Lower lobe of right lung (tissue), 2 donors: ENCODE measurements at places on chromosomes 16 and 17. TPM values are rescaled to one million over a fixed set of nuclear protein-coding genes. Genes with fewer than 3 reads are reported as not detected.

CTRB2 gene
- total RNA-seq, result 0.44 TPM

DNAAF8 gene
- total RNA-seq, result 3.4 TPM

MYCBPAP gene
- 3.8 TPM for total RNA-seq

CA4 gene
- total RNA-seq, result 72.8 TPM

C17orf78 gene
- not detected for total RNA-seq

SPIRE2 gene
- 15.8 TPM for total RNA-seq

ZSCAN10 gene
- not detected for total RNA-seq

PYDC1 gene
- total RNA-seq, result not detected

NHERF2 gene
- 343 TPM for total RNA-seq

SDR42E1 gene
- total RNA-seq, result 8.4 TPM

DNA sequence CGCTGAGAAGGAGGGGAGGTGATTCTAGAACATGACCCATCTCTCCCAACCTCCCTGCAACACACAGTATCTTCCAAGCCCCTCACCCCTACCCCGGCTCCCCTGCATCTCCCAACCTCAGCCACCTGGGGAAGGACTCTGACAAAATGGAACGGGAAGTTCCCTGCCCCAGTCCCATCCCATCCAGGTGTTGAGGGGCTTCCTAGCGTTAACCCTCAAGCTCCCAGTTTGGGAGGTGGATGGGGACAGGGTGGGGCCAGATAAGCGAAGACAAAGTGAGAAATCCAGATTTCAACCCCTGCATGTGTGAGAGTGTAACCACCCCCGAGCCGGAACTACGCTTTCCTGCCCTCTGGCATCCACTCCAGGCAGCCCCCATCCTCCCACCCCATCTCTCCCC is 1.8 kb downstream of the ZSCAN10 start:
- no peaks in the 10 kb centered on the region for H3K27me3 ChIP-seq
- H3K4me3 ChIP-seq, result no peak overlapping the region
- H3K36me3 ChIP-seq, result no peaks in the 10 kb centered on the region
- no peak for DNase-seq
- H3K4me1 ChIP-seq, result peaks cover 34% of the 10 kb centered on the region

DNA sequence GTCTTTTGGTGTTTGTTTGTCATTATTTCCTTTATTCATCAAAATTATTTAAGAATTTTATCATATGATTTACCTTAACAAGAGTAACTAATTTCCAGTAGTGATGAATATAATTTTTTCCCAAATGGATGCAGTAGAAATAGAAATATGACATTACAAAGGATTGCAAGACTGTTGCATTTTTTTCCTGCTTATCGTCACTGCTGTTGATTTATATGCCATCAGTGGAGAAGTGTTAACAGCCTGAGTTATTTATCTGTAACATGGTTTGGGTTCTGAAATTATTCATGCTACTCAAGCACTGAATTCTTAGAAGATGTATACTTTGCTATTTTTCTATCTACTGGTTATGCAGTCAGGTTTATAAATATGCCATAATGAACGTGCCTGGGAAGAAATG is 68.6 kb downstream of the TMEM100 start:
- DNase-seq, result no peak
- H3K4me1 ChIP-seq, result no peaks in the 10 kb centered on the region
- H3K27me3 ChIP-seq, result no peaks in the 10 kb centered on the region
- H3K27ac ChIP-seq, result no peak overlapping the region

GRCh38 chr17:4982305-4982704 is 5.2 kb downstream of the CAMTA2 start:
- no peaks in the 10 kb centered on the region for H3K27me3 ChIP-seq
- peaks cover 34% of the 10 kb centered on the region for H3K4me1 ChIP-seq
- DNase-seq, result no peak
- H3K4me3 ChIP-seq, result no peak overlapping the region
- peaks cover 70% of the 10 kb centered on the region for H3K36me3 ChIP-seq
- H3K27ac ChIP-seq, result no peak overlapping the region

GRCh38 chr16:58638148-58639036 is 8.8 kb upstream of the CNOT1 start:
- no peak overlapping the region for H3K4me3 ChIP-seq
- no peaks in the 10 kb centered on the region for H3K27me3 ChIP-seq
- no peaks in the 10 kb centered on the region for H3K36me3 ChIP-seq
- no peak overlapping the region for H3K27ac ChIP-seq
- no peaks in the 10 kb centered on the region for H3K4me1 ChIP-seq
- no peak for DNase-seq

DNA sequence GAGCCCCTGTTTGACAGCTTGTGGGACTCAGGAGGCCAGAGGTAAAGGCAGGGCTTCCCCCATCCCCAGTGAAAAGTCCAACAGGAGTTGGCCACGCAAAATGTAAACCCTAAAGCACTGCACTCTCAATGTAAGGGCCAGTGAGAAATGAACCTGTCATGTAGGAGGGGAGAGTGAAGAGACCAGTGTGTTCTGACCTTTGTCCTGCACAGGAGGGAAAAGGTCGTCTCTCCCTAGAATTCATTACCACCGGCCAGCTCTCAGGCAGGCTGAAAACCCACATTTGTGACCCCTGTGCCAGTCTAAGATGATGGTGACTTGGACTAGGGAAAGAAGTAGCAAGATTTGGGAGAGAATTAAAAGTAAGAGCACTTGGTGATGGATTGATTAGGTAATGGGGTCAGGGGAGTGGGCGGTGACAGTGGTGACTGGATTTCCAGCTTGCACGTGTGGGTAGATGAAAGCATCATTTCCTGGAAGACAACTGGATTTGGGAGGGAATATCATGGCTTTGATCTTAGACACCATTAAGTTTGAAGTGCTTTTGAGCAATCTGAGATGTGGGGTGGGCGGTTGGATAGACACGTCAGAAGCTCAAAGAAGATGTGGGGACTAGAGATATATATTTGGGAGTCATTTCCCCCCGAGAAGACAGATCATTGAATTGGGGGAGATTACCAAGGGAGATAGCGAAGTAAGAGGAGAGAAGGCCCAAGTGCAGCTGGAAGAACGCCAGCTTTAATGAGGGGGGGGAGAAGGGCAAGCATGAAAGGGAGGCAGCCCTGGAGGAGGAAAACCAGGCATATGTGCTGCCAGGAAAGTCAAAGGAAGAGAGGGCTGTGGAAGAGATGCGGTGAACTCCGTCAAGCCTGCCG is 119.5 kb downstream of the NTN1 start:
- H3K36me3 ChIP-seq, result no peaks in the 10 kb centered on the region
- no peak overlapping the region for H3K4me3 ChIP-seq
- DNase-seq, result no peak
- no peak overlapping the region for H3K27ac ChIP-seq

GRCh38 chr16:46748775-46749705 is 896 bp upstream of the MYLK3 start:
- H3K27ac ChIP-seq, result no peak overlapping the region
- H3K27me3 ChIP-seq, result no peaks in the 10 kb centered on the region
- H3K36me3 ChIP-seq, result no peaks in the 10 kb centered on the region
- peaks cover 7% of the 10 kb centered on the region for H3K4me1 ChIP-seq
- H3K4me3 ChIP-seq, result no peak overlapping the region

GRCh38 chr16:14389359-14389758 is 240.7 kb downstream of the PARN start:
- H3K36me3 ChIP-seq, result no peaks in the 10 kb centered on the region
- H3K27ac ChIP-seq, result no peak overlapping the region
- H3K4me1 ChIP-seq, result no peaks in the 10 kb centered on the region
- H3K4me3 ChIP-seq, result no peak overlapping the region
- no peak for DNase-seq

DNA sequence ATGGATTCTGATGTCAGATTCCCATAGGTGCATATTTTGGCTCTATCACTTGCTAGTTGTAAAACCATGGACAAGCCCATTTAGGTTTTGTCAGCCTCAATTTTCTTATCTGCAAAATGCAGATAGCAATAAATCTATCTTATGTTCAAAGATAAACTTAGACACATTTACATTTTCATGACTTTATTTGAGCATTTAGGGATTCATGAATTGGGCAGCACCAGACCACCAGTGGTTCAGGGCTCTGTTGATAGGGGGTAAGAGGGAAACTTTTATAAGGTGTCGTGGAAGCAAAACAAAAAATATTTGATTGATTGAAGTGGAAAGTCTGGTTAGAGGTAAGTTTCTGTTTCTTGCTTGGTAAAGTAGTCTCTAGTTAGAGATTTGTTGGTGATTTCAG is 17.3 kb downstream of the ARHGAP44 start:
- DNase-seq, result no peak
- H3K36me3 ChIP-seq, result no peaks in the 10 kb centered on the region
- H3K27me3 ChIP-seq, result no peaks in the 10 kb centered on the region
- no peak overlapping the region for H3K27ac ChIP-seq

GRCh38 chr17:62662855-62663254 is 35.4 kb downstream of the MRC2 start:
- no peak overlapping the region for H3K27ac ChIP-seq
- no peaks in the 10 kb centered on the region for H3K4me1 ChIP-seq
- no peak for DNase-seq
- H3K36me3 ChIP-seq, result peaks cover 15% of the 10 kb centered on the region

- DNase-seq, result no peak
- peaks cover 57% of the 10 kb centered on the region for H3K27me3 ChIP-seq
- no peak overlapping the region for H3K4me3 ChIP-seq
- H3K4me1 ChIP-seq, result peaks cover 31% of the 10 kb centered on the region
- H3K27ac ChIP-seq, result no peak overlapping the region
These were observed 1.2 kb upstream of the C1QL1 start for GRCh38 chr17:44969144-44969780.

- no peaks in the 10 kb centered on the region for H3K36me3 ChIP-seq
- DNase-seq, result peak; percentile 89
- H3K4me1 ChIP-seq, result peaks cover 22% of the 10 kb centered on the region
- peak overlapping the region; percentile 17 for H3K4me3 ChIP-seq
- no peaks in the 10 kb centered on the region for H3K27me3 ChIP-seq
These were observed 28.0 kb upstream of the SNN start for GRCh38 chr16:11639925-11640899.

DNA sequence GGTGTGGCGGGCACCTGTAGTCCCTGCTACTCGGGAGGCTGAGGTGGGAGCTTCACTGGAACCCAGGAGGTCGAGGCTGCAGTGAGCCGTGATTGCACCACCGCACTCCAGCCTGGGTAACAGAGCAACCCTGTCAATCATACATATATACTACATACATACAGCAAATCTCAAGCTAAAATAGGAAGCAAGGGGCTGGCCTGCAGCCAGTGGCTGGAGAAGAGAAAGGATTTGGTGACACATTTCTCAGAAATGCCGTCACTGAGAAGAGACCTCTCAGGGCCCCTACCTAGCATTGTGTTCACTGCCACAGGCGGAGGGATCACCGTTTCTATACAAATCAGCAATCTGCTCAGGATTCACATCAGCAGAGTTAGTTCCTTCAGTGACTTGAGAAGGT is 16.9 kb downstream of the NARF start:
- H3K4me3 ChIP-seq, result no peak overlapping the region
- no peak for DNase-seq
- H3K27me3 ChIP-seq, result no peaks in the 10 kb centered on the region
- H3K36me3 ChIP-seq, result peaks cover 94% of the 10 kb centered on the region

DNA sequence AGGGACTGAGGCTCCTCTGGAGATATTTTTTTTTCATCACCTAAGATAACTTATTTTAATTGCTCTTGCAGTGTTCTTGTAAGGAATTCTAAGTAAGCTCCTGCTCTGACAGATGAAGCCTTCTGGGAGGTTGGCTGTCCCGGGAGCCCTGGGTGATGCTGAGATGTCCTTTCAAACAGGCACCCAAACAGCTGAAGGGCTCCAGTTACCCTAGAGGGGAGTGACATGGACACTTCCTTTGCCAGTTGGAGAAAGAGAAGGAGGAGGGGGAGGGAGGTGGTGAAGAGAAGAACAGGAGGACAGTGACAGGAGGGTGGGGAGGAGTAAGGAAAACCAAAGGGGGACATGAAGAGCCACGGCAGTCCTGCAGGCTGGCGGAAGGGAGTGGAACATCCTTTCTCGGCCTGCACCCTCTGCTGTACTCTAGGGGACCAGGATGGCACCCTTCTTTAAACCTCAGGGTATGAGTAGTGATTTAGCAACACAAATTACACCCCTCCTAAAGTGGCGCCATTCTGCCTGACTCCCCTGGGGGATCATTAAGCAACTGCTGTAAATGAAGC is 51.8 kb downstream of the MYH3 start:
- no peaks in the 10 kb centered on the region for H3K27me3 ChIP-seq
- no peaks in the 10 kb centered on the region for H3K36me3 ChIP-seq
- no peaks in the 10 kb centered on the region for H3K4me1 ChIP-seq
- H3K4me3 ChIP-seq, result no peak overlapping the region
- no peak for DNase-seq

DNA sequence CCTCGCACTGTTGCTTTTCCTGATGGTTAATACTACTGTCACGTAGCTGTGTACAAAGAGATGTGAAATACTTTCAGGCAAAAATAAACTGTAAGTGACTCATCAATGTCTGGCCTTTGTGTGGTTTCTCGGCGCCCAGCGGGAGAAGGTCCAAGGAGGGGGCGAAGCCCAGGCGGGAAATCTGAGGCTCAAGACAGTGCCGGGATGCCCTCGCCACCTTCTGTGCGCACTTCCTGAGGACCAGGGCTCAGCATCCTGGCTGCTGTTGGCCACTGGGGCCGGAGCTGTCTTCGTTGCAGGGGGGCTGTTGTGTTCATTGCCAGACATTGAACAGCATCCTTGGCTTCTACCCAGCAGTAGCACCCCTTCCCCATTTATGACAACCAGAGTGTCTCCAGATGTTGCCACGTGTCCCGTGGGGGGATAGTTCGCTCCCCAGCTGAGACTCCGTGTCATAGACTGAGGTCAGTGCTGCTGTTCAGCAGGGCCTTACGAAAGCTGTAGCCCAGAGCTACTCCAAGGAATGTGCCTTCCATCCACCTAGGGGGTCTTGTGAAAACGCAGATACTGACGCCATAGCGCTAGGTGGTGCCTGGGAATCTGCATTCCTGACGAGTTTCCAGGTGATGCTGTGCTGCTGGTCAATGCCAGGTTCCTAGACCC is 67.3 kb upstream of the PLCG2 start:
- peaks cover 7% of the 10 kb centered on the region for H3K4me1 ChIP-seq
- DNase-seq, result no peak
- H3K4me3 ChIP-seq, result no peak overlapping the region
- H3K27ac ChIP-seq, result no peak overlapping the region

DNA sequence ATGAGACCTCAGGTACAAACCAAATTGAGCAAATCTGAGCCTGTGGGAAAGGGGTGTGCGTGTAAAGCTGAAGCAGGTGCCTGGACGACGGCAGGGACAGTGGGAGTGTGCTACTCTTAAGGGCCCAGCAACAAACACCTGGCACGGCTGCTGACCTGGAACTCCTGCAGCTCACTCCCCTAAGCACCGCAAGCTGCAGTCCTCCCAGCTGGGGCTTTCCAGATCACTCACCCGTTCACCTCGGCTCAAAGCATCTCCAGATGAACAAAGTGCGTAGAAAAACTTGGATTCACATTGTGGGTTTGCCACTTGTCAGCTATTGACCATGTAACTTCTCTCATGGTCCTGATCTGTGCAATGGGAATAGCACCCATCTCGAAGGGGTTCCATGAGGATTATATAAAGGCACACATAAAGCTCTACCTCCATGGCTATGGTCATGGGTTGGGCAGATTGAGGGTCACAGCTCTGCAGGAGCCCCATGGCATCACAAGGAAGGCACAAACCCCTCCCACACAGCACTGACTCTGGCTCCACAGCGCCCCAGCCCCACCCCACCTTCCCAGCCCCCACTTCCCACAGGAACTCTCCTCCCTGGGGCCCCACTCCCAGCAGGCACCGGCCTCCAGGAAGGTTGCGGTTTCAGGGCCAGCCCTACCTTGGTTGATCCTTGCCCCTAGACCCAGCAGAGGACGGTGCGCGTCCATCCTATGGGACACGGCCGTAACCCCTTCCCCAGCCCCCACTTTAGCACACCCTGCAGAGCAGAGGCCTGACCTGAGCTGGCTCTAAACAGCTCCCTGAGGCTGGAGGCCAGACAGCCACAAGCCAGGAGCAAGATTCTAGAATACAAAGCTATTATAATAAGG is 21.9 kb downstream of the ST3GAL2 start:
- no peak for DNase-seq
- H3K4me1 ChIP-seq, result peaks cover 53% of the 10 kb centered on the region
- no peak overlapping the region for H3K4me3 ChIP-seq
